Activated CD4-positive, alpha-beta T cell treated with anti-CD3 and anti-CD28 coated beads, Interleukin-2, amount 50 U/mL, for 16 hours (primary cell): ENCODE measurements at places on chromosomes 6 and 20.
A peak's percentile ranks its signal among the peaks of the same experiment; 100 is the strongest.

DNA sequence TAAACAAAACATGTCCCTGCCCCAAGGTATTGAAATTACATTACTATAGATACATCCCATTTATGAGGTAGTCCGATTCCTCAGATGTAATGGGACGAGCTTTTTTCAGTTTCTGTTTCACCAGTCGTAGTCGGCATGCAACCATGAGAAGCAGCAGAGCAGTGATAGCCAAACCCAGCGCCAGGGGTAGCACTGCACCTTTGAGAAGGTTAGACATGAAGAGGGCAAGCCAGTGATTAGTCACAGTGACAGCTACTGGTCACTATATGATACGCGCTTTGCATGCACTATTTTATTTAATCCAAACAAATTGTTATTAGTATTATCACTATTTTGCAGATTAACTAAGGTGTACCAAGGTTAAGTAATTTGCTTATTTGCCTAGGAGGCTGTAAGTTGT is 43.7 kb downstream of the LRP11 start:
- DNase-seq = no peak

- DNase-seq = no peak
These were observed 101.8 kb downstream of the TRERF1 start for GRCh38 chr6:42349753-42350511.

DNA sequence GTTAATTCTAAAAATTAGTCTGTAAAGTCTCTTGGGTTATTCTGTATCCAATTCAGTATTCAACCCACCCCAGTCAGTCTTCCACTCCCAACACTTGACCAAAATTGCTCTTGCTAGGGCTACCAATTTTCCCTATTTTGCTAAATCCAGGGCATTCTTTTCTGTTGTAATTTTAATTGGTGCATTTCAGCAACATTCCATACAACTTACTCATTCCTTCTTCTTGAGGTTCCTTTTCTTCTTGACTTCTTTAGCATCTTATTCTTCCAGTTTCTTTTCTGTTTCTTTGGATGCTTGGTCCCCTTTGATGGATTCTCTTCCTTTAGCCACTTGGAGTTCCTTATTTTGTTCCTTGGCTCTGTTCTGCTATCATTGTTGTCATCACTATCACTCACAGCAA is 11.2 kb upstream of the GRM1 start:
- no peak for DNase-seq

DNA sequence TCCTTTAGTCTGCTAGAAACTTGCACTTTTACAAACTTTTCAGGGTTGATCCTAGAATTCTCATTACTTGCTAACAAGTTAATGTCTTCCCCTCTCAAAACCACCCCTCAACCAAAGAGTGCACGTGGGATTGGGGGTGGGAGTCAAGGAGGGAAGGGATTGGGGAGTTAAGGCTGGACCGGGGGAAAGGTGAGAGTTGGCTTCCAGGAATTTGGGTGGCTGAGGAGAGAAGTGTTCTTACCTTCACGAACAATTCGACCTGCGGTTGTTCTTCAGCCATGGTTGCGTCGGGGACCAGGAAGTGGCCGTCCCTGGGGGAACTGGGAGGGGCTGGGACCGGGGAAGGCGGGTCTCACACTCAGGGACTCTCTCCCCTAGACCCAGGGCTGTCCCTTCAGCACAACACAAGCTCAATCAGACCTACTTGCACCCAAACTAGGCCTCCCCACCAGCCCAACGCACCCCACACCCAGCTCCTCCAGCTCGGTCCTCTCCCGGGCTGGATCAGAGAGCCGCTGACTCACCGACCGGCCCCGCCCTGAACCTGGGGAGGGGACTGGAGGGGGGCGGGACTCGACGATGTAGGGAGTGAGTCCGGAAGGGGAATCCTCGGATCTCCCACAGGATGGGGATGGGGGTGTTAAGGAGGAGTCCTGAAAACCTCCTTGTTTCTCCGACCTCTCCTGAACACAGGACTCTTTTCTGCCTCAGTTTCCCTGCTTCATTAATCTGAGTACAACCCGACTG is at the start of gene CLIC1:
TSS of gene CLIC1 (minus strand) at position 510 of the 747 bp plus-strand sequence. CDS start at position 280, 230 bp downstream.
- DNase-seq = peak; percentile 88

DNA sequence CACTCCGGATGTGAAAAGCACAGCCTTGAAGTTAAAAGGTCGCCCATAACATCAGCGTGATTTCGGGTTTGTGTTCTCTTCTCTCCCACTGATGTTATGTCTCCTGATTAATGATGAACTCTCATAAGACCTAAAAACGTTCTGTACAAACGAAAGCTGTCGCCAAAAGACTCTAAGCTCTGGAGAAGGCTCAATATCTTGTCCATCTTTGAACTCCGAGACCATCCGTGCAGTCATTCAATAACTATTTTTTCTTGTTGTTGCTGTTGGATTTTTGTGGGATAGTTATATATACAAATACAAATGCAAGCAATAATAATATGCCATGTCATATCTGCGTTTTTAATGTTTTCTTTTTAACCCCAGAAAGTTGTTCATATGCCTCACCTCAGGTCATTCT is 291.8 kb upstream of the MARCKS start:
- DNase-seq = no peak
